Adrenal gland (tissue), 19 donors: ENCODE measurements at places on chromosomes 1 and 21. TPM values are rescaled to one million over a fixed set of nuclear protein-coding genes. Genes with fewer than 3 reads are reported as not detected.

DNA sequence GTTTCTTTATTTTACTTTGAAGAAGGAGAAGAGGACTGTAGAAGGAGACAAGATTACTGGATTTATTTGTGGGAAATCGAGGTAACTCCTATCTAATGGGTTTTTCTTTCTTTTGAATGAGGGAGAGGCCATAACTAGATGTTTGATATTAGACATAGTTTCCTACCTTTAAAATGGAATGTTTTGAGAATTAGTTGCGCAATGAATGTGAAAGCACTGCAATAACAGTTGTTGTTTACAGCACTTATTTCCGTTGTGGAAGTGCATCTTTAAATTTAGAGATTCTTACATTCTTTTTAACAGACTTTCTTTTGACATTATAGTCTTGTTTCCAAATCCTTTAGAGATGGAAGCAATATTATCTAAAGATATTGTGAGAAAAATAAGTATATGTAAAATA lies 229.0 kb downstream of the SRGAP2C start:
- DNase-seq = no peak
- H3K36me3 ChIP-seq = no peaks in the 10 kb centered on the region
- H3K27ac ChIP-seq = no peak overlapping the region
- no peaks in the 10 kb centered on the region for H3K27me3 ChIP-seq
- H3K4me3 ChIP-seq = no peak overlapping the region

GRCh38 chr1:3685222-3685621 lies 32.9 kb downstream of the TP73 start:
- no peaks in the 10 kb centered on the region for H3K4me1 ChIP-seq
- H3K27ac ChIP-seq = no peak overlapping the region
- DNase-seq = no peak
- no peaks in the 10 kb centered on the region for H3K36me3 ChIP-seq
- peaks cover 4% of the 10 kb centered on the region for H3K27me3 ChIP-seq

Gene CFAP107
- not detected for polyA plus RNA-seq

DNA sequence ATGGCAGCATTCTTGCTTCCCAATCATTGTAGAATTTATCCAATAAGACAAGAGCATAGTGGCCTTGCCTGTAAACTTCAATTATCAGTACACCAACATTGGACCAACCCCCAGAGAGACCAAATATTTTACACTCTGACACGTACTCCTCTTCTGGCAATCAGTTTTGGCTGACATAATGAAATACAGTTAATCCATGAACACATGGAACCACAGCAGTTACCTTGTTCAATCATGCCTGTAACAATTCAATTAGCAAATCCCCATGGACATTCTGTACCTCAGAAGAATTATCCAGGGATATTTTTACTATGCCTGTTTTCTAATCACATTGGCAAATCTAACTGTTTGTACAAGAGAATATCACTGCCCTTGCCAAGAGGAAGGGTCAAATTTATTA lies 2162.0 kb downstream of the MRPL39 start:
- no peak overlapping the region for H3K27ac ChIP-seq
- no peaks in the 10 kb centered on the region for H3K4me1 ChIP-seq
- no peaks in the 10 kb centered on the region for H3K36me3 ChIP-seq
- no peak for DNase-seq
- H3K4me3 ChIP-seq = no peak overlapping the region
- no peaks in the 10 kb centered on the region for H3K27me3 ChIP-seq

GRCh38 chr1:86621286-86621685 lies 74.4 kb downstream of the CLCA4 start:
- DNase-seq = no peak
- H3K27ac ChIP-seq = no peak overlapping the region
- no peak overlapping the region for H3K4me3 ChIP-seq
- no peaks in the 10 kb centered on the region for H3K36me3 ChIP-seq
- no peaks in the 10 kb centered on the region for H3K27me3 ChIP-seq
- H3K4me1 ChIP-seq = no peaks in the 10 kb centered on the region

Gene BRDT
- not detected for polyA plus RNA-seq

DNA sequence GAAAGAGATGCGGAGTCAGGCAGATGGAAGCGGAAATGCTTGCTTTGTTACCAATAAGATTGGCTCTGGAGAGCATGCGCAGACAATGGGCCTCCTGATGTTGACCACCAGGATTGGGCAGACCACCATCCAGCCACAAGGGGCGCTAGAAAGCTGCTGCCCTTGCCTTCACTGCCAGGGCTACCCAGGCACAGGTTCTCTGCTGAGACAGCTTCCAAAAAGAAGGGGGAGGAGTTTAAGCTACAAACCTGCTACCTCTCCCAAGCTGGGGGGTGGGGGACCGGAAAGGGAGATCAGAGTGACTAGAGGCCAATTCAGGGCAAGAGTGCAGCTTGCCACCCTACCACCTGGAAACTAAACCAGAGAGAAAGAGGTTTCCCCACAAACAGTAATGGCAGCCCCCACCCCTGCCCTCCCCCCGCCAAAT lies 369.7 kb downstream of the RRAGC start:
- DNase-seq = peak; percentile 16
- H3K27ac ChIP-seq = no peak overlapping the region
- no peaks in the 10 kb centered on the region for H3K27me3 ChIP-seq
- no peaks in the 10 kb centered on the region for H3K36me3 ChIP-seq

- H3K27ac ChIP-seq = no peak overlapping the region
- H3K4me1 ChIP-seq = no peaks in the 10 kb centered on the region
- H3K27me3 ChIP-seq = no peaks in the 10 kb centered on the region
- H3K4me3 ChIP-seq = no peak overlapping the region
- peaks cover 9% of the 10 kb centered on the region for H3K36me3 ChIP-seq
- DNase-seq = no peak
Observed at GRCh38 chr1:229288516-229288915, 17.6 kb downstream of the RAB4A start.

DNA sequence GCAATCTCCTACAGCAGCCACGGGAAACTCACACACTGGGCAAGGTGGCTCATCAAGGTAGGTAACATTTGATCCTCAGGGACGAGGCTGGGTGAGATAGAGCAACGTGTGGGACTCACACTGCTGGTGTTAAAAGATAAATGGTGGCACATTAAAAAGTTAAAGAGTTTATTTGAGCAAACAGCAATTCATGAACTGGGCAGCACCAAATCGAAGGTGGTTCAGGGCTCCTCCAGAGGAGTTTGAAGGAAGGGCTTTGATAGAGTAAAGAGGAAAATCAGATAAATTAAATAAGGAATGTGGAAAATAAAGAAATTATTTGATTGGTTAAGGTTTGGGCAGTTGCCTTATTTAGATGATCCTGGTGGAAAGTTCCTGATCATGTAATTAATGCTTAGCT lies 23.6 kb upstream of the TMEM51 start:
- H3K4me3 ChIP-seq = no peak overlapping the region
- no peaks in the 10 kb centered on the region for H3K36me3 ChIP-seq
- no peak for DNase-seq
- H3K27me3 ChIP-seq = no peaks in the 10 kb centered on the region
- no peaks in the 10 kb centered on the region for H3K4me1 ChIP-seq
- no peak overlapping the region for H3K27ac ChIP-seq

Gene BARHL2
- not detected for polyA plus RNA-seq

DNA sequence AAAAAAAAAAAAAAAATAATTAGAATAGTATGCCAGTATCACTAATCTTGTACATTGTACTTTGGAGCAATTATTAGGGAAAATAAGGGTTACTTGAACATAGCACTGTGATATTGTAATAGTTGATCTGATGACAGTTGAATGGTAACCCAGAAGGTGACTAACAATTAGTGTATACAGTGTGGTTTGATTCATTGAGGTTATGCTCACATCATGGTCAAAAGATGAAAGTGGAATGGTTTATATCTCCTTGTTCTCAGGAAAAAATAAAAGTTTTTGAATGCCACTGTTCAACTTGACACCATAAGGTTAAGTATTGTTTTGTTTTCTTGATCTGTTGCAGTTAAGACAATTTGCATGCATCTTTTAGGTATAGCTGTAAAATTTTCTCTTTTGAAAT lies 87.0 kb downstream of the GPR52 start:
- no peak for DNase-seq
- H3K36me3 ChIP-seq = no peaks in the 10 kb centered on the region
- no peaks in the 10 kb centered on the region for H3K4me1 ChIP-seq
- no peak overlapping the region for H3K27ac ChIP-seq
- H3K4me3 ChIP-seq = no peak overlapping the region

DNA sequence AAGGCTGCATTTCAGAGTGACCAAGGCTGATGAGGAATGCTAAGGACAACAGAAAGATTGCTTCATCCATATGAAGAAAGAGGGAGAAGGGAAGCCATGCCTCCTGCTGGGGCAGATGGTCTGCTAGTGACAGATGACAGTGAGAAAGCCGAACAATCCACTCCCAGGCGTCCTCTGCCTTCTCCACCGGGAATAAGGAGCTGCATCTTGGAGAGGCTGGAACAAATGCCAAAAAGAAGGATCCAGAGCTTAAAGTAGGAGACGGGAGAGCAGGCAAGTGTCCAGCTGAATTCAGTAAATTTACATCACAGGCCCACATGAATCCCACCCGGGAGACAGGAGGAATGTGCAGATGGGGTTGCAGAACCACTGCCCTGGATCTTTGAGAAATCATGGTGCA lies 33.4 kb downstream of the DDX20 start:
- H3K27me3 ChIP-seq = no peaks in the 10 kb centered on the region
- H3K4me3 ChIP-seq = no peak overlapping the region
- H3K27ac ChIP-seq = no peak overlapping the region
- no peak for DNase-seq

- peaks cover 5% of the 10 kb centered on the region for H3K4me1 ChIP-seq
- peak; percentile 7 for DNase-seq
- no peak overlapping the region for H3K27ac ChIP-seq
- no peak overlapping the region for H3K4me3 ChIP-seq
Observed at GRCh38 chr21:45575993-45576837, 34.0 kb upstream of the SLC19A1 start.

DNA sequence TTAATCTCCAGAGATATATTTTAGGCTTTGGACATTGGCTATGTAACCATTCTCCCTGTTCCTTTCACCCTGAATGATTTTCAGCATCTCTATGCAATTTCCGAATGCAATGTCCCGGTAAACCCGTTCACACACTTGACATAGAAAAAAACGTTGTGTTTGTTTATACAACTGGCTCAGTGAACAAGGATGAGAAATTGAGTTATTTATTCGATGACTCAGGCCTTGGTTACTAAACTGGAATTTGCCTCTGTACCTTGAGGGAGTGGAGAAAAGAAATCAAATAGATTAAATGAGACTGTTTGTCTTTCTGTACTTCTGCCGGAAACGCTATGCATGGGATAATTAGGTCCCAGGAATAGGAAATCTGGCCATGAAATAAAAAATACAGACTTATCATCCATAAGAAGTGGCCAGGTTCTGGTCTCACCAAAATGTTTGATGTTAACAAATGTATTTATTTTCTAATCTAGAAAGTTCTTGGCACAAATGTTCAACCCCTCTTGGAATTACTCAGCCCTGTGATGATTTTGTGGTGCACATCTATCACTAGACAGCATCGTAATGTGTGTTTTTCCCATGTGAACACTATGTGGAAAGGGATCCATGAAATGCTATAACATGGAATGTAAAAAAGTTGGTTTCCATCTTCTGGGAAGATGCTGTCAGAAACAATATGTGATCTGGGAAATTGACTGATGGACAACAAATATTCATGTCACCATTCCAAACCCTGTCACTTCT lies 253.9 kb downstream of the DUSP10 start:
- DNase-seq = no peak
- no peaks in the 10 kb centered on the region for H3K4me1 ChIP-seq
- no peaks in the 10 kb centered on the region for H3K27me3 ChIP-seq
- no peak overlapping the region for H3K27ac ChIP-seq

DNA sequence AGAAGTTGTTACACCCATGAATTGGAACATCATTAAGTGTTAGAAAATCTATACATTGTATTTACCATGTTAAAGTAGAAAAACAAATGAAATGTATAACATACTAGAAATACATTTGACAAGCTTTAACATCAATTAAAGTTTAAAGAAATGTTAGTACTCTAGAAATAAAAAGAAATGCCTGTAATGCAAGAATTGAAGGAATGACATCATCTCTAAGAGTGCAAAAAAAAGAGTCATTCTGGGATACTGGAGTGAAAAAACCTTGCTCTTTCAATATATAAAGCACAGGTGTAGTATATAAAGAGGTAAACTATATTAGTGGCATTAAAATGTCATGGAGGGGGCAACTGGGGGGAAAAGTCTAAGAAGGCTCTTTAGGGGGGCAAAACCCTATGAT lies 210.8 kb upstream of the PLD5 start:
- no peak for DNase-seq
- H3K4me1 ChIP-seq = no peaks in the 10 kb centered on the region
- H3K27ac ChIP-seq = no peak overlapping the region
- no peaks in the 10 kb centered on the region for H3K27me3 ChIP-seq
- no peak overlapping the region for H3K4me3 ChIP-seq

GRCh38 chr1:18719786-18720451 lies 89.3 kb downstream of the PAX7 start:
- no peaks in the 10 kb centered on the region for H3K36me3 ChIP-seq
- no peak for DNase-seq
- no peak overlapping the region for H3K27ac ChIP-seq
- peaks cover 41% of the 10 kb centered on the region for H3K27me3 ChIP-seq

Gene PRAMEF11
- polyA plus RNA-seq = not detected

DNA sequence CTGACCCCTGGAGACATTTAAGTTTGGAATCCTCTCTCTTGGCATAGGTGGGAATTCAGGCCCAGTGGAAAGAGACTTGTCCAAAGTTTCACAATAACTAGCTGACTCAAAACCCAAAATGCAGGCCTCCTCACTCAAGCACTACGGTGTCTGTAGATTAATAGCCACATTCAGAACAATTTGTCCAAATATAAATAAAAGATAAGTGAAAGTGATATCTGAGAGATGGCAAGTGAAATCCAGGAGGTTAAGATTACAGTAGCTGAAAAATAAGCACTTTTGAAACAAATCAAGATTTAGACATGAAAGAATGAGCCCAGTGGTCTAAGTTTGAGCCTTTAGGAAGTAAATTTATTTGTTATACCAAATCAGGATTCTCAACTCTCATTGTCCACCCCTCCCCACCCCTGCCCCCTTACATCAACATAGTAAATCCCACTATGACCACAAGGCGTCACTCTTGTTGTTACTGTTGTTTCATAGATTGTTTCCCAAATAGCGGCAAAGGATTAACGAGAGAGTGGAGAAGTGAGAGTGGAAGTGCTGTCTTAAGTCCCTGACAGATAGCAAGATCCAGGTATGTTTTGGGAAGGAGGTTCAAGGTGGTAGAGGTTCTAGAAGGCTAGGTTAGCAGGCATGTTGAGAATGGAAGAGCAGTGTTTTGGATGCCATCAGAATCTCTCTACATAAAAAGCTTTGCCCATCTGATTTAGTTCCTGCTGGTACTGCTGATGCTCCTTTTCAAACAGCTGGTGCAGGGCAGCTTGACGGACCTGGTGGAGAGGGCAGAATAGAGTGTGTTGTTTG lies 7.1 kb upstream of the TPM3 start:
- H3K27me3 ChIP-seq = no peaks in the 10 kb centered on the region
- H3K36me3 ChIP-seq = no peaks in the 10 kb centered on the region
- no peak overlapping the region for H3K27ac ChIP-seq

GRCh38 chr1:42979036-42979430 lies 20.4 kb upstream of the SLC2A1 start:
- H3K27ac ChIP-seq = no peak overlapping the region
- DNase-seq = no peak
- no peak overlapping the region for H3K4me3 ChIP-seq
- H3K27me3 ChIP-seq = no peaks in the 10 kb centered on the region
